ENCODE measurements at places on chromosomes 5 and 9.
A peak's percentile ranks its signal among the peaks of the same experiment; 100 is the strongest.

GRCh38 chr9:90141723-90142122 is 500.9 kb downstream of the DIRAS2 start:
- DNase-seq = peak; percentile 27

DNA sequence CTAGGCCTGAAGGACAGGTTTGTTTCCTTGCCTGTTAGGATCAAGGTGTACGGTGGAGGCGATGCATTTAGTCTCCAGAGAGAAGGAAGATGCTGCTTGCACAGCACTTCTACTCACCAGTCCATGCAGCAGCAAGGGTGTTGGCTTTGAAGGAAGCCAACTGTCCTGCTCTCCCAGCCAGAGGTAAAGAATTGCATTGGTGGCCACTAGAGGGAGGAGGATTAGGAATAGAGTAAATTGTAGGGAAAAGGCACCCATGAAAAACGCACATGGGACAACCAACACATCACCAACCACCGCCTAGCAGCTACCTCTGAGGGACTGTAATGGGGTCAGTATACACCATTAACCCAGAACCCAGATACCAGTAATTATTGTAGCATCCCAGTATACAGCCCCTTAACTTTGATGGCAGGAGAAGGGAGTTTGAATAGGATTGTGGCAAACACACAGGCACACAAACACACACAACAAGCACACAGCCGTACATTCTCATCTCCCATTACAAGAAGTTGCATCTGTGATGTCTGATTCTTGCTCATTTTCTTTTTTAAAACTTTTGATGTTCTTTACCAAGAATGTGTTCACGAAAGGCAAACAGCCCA is 267.7 kb downstream of the ADAMTS6 start:
- no peak for DNase-seq

GRCh38 chr5:146273109-146273508 is 65.5 kb upstream of the POU4F3 start:
- DNase-seq = no peak

DNA sequence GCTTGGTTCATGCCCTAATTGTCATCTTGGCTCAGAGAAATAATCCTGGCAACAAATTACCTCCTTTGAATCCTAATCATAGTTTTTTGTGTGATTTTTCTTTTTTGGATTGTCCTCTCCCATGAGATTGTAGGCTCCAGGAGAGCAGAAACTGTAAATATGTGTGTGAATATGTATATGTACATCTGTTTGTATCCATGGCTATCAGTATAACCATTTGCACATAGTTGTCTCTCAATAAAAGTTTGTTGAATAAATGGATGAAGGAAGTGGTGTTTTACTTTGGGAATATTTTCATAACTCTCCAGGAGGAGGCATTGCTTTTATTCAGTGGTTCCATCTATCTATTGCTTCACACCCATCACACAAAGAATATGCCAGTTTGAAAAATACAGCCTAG is 20.1 kb downstream of the ZSWIM6 start:
- no peak for DNase-seq

DNA sequence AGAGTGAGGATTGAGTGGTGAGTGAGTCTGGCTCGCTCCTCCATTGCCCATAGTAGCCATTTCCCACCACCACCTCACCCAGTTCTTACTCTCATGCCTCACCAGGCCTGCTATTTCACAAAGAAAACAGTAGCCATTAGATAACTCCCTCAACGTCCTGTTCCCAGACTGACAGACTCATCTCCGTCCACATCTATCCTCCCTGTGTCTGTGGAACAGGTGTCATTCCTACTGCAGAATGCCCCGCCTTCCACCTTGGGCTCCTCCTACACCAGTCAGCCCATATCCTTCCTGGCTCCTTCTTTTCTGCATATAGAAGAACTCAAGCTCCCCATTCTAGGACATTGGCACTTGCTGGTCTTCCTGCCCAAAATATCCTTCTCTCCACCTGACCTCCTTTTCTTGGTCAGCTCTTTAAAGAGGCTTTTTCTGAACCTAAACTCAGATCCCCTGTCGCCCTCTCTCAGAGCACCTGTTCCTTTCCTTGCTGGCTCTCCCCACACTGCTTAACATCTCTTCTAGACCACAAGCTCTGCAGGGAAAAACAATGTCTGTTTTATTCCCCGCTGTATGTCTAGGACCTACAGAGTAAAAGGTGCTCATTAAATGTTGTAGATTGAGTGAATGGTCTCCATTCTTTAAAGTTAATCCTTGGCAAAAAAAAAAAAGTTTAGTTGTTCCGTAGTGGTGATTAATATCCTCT is 3.2 kb downstream of the TNFAIP8 start:
- no peak for DNase-seq

GRCh38 chr5:165143741-165144140 is 1638.3 kb downstream of the MAT2B start:
- no peak for DNase-seq

DNA sequence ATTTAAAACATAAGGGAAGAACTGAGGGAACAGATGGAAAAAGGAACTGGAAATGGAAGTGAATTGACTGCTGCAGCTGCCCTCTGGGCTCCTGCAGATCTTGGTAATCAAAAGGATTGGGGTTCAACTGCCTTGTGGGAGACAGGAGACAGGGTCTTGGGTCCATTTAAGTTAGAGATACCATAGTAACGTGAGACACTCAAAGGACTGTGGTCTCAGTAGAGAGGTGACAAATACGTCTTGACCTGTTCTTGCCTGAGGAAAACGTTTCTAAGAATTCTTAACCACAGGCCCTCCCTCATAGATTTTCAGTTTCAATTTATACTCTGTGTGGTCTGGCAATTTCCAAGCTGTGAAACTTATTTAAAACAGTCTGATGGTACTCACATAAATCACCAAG is 100.8 kb upstream of the DHFR start:
- DNase-seq = peak; percentile 76

Data from CD4-positive, alpha-beta T cell treated with Interleukin-17A for 1 hour (primary cell).